Stimulated activated CD4-positive, alpha-beta T cell treated with anti-CD3 and anti-CD28 coated beads, Interleukin-4, amount 100 ng/mL, for 1 hour (primary cell): ENCODE measurements at places on chromosomes 11 and 22.

- no peak for DNase-seq
These were observed 18.0 kb downstream of the PAAF1 start for GRCh38 chr11:73894725-73895335.

DNA sequence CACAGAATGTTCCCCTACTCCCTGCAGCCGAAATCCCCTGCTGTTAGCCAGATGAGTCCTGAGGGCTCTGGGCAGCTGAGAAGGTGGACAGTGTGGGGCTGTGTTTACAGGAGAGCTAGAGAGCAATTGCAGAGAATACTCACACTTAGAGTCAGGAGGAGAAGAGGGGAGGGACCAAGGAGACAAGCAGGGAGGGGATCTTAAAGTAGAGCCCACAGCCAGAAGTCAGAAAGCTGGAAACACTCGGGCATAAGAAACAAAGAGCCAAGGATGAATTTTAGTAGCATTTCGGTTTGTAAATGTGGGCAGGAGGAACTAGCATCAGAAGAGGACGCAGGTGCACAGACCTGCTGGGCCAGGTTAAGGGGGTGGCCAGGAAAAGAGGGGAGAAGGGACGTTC lies 1435.9 kb downstream of the BRD1 start:
- no peak for DNase-seq

GRCh38 chr11:60838132-60838531 lies 3.8 kb upstream of the CCDC86 start:
- no peak for DNase-seq

DNA sequence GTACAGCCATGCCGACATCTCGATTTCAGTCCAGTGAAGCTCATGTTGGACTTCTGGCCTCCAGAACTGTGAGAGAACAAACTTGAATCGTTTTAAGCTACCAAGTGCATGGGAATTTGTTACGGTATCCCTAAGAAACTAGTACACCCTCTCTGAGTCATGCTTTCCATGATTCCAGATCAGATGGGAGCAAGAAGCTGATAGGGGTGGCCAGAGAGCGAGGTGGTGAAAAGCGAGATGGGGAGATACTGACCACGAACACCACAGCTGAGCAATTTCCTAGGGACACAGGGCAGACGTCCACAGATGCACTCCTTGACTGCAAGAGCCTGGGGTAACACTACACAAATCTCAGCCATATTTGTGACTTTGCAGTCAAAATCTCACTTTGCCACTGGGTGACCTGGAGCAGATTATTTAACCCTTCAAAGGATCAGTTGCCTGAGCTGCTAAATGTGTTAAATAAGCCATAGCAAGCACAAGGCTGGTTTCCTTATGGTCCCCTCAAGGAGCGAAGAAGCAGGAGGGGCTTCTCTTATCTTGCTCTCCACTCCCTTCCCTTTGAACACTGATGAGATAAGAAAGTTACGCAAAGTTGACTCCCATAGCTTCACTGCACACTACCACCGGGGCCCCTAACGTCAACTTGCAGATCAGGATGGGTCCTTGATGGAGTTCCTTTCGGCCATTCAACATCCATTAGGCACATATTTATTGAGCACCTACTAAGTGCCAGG lies 22.6 kb upstream of the RCN1 start:
- DNase-seq, result no peak

DNA sequence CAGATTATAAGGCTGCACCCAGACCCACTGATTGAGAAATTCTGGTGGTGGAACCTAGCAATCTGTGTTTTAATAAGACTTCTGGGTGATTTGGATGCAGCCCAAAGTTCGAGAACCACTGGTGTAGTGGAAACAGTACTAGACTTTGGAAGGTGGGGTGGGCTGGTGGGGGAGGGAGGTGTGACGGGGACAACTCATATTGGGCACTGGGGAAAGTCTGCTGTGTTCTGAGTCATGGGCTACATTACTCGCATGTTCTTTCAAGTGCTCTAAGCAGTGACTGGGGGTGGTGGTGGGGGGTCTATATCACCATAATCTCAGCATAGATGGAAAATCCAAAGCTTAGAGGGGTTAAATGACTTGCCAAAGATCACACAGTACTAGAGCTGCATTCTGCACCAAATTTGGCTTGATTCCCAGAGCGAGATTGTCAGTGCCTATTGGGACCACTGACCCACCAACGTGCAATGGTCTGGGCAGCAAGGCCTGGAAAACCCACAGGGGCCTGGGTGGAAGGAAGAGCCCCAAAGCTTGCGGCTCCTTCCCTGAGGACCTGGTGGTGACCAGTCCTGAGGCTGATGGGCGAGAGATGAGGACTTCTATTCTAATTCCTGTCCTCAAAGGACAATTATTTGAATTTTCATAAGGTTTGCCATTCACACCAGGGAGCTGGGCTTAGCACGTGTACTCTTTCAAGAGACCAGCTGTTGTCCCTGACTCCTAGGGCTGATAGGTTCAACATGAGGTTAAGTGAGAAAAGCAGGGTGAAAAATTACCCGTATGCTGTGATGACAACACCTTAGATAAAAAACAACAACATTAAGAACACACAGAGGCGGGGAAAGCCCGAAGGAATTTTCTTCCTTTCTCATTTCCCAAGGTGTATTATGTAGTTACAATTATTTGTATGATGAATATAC lies 77.5 kb upstream of the NARS2 start:
- peak; percentile 26 for DNase-seq

DNA sequence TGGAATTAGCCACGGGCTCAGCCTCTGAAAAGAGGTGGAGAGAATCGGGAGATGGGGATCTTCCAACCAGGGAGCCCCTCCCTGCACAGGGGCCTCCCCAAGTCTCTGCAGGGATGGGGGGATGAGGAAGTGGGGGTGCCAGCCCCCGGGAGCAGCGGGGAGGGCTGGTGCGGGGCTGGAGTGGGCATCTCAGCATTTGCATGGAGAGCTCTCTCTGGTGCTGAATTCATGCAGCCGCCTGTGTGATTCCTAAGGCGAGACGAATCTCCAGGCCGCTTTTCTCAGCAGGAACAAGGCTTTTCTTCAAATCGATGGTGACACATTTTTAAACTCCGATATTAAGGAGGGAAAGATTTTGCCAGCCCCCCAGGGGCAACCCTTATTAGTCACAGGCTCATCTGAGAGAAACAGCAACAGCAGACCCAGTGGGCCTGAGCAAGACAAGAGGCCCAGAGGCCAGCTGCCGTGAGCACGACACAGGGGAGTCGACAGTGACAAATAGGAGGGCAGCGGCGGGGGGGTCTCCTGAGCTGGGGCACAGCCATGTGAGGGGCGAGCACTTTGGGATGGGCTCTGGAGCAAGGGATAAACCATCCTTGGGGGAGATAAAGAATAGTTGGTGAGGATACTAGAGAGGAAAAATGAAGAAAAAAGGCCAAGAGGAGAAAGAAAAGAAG lies 29.0 kb downstream of the MACROD1 start:
- DNase-seq, result no peak

GRCh38 chr11:73402834-73403185 lies 26.6 kb downstream of the RELT start:
- no peak for DNase-seq
